ENCODE measurements at places on chromosomes 11 and 22. TPM values are rescaled to one million over a fixed set of nuclear protein-coding genes. Genes with fewer than 3 reads are reported as not detected.

DNA sequence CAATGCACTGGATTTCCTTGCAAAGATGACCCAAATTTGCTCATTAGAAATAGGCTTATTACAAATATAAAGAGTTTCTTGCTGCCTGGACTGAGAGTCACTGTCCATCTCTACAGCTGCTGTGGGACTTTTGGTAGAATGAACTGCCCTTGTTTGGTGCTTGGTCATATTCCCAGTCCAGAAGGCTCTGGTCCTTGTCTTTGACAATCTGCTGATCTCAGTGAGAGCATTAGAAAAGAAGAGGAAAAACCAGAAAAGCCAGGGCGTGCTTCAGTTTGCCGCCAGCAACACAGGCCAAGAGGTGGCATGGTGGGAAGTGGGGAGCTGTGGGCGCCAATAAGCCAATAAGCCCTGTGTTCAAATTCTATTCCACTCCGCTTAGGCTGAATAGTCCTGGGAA, 48.2 kb upstream of the PARVA start:
- no peak for DNase-seq

GRCh38 chr11:114150671-114151070, 91.2 kb downstream of the ZBTB16 start:
- DNase-seq = no peak

DNA sequence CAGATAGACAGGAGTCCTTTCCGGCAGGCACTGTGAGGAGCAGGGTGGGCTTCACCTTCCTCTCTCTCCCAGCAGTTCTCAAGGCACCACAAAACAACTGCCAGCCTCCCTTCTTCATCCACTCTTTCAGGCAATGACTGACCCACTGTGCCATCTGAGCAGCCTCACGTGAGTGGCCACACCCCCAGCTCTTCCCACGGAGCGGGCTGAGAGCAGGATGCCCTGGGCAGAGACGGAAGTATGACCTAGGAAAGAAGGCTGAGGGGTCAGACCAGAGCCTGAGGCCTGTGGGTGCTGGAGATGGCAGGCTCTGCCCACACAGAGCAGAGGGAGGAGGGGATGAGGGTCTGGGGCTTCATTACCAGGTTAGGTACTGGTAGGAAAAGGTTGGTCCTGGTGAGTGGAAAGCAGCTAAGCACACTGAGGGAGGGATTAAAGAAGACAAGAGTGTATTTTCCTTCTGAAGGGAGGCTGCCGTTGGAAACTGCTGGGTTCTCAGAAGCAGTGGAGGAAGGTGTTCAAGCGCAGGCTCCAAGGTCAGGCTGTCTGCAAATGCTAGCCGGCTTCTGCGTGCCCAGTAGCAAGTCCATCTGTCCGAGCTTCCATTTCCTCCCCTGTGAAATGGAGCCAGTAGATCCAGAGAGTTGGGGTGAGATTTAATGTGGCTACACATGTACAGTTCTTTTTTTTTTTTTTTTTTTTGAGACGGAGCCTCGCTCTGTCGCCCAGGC, 4.6 kb downstream of the NLRP6 start:
- no peak for DNase-seq

DNA sequence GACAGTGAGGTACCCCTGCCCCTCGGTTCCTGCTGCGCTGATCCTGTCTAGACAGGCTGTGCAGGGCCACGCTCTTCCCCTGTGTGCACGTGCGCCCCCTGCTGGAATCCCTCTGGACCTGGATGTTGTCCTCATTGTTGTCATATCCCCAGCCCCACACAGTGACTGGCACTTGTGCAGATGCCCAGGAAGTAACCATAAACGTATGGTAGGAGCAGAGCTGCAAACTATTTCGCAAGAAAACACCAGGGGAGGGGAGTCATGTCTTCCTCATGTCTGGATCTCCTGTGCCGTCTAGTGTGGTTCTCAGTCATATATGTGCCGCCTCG, 114.7 kb downstream of the CRYBB2 start:
- peak; percentile 13 for DNase-seq

GRCh38 chr11:50333861-50334260, 301.2 kb downstream of the OR4C45 start:
- DNase-seq = peak; percentile 58

DNA sequence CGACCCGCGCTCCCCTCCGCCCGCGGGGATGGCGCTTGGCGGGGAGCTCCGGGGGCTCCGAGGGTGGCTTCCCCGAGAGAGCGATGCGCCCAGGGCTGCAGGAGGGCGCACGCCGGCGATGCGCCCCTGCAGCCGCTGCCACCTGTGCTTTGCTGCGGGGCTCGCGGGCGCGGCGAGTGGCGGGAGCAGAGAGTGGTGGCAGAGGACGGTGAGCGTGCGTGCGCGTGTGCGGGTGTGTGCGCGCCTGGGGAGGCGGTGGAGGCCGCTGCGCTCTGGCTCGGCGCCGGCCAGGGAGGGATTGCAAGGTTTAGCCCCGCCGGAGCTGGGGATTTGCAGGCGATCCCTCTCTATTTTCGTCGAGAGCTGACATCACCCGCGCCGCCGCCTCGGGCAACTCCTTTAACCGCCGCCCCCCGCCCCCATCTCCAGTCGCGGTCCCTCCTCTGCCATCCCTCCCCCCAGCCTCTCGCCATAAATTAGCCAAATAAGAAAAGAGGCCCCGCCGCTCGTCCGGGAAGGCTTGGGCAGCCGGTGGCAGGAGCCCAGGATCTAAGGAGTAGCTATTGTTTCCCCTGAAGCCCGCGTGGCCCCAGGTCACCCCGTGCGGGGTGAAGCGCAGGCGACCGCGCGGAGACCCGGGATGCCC, at the start of gene SLC1A2:
Gene SLC1A2 (minus strand): TSS at position 375 of the 646 bp plus-strand sequence. CDS start 592 bp downstream, outside the sequence.
- DNase-seq = no peak

DNA sequence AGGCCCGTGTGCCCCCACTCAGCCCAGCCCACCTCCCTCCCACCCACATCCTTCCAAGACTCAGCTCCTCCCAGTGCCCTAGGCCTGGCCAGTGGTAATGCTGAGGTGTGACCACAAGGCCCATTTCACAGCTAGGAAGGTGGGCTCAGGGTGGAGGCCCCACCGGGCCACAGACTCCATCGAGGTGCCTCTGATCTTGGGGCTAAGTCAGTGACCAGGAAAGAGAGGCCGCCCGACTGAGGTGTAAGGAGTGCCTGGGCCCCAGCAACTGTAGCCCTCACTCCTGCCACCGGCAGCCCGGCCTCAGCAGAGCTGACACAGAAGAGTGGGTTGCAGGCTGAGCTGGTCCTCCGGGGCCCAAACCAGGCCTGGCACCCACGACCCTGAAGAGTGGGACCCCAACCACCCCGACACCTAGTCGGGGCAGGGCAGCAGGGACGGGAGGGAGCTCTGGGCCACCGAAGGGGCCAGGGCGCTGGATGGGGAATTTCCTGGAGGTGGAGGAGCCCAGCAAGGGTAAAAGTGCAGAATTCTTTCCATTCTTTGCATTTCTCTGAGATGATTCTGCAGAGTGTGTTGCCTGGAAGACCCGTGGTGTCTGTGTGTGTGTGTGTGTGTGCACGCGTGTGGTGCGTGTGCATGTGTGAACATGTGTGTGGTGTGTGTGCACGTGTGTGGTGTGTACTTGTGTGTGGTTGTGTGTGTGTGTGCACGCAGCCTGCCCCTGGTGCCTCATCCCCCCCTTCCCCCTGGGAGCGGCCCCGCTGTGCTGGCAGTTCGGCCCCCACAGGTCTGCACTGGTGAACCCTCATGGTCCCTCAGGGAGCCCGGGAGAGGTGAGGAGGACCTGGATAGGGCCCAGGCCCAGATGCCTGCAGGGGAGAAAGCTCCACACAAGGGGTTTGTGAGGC, 8.3 kb upstream of the PIM3 start:
- DNase-seq = peak; percentile 51

- DNase-seq = no peak
These were observed 33.8 kb downstream of the PRDM10 start for GRCh38 chr11:129968591-129969419.

GRCh38 chr11:102620818-102621561, 4.1 kb downstream of the MMP20 start:
- DNase-seq = peak; percentile 56

Gene DLG2
- total RNA-seq = 0.26 TPM

Gene SCGB1D2
- total RNA-seq = not detected

Gene EXPH5
- 22.3 TPM for total RNA-seq

Gene OR4D5
- total RNA-seq = not detected

Gene CCDC15
- 1.8 TPM for total RNA-seq
